CD4-positive, alpha-beta T cell (primary cell): ENCODE measurements at places on chromosomes 16 and 17. TPM values are rescaled to one million over a fixed set of nuclear protein-coding genes. Genes with fewer than 3 reads are reported as not detected.

- no peak for DNase-seq
Observed at GRCh38 chr17:78655251-78655940, 78.2 kb upstream of the DNAH17 start.

- no peak for DNase-seq
Observed at GRCh38 chr17:21199856-21200255, 14.1 kb downstream of the TMEM11 start.

DNA sequence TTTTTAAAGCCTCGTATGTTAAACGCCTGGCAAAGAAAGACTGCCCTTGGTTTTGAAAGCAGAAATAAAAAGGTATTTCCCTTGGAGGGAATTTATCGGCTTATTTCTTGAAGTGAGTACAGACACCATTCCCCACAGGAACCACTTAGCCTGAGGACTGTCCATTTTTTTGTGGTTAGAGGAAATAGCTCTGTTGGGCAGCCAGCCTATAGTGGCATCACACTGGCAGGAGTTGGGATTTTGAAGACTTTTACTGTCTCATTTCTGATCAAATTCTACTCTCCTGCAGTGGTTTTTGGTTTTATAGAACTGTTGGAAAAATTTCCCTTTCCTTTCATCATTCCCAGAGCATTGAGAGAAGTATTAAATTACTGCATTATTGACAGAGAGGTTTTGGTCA is 34.1 kb upstream of the CDC6 start:
- no peak for DNase-seq

DNA sequence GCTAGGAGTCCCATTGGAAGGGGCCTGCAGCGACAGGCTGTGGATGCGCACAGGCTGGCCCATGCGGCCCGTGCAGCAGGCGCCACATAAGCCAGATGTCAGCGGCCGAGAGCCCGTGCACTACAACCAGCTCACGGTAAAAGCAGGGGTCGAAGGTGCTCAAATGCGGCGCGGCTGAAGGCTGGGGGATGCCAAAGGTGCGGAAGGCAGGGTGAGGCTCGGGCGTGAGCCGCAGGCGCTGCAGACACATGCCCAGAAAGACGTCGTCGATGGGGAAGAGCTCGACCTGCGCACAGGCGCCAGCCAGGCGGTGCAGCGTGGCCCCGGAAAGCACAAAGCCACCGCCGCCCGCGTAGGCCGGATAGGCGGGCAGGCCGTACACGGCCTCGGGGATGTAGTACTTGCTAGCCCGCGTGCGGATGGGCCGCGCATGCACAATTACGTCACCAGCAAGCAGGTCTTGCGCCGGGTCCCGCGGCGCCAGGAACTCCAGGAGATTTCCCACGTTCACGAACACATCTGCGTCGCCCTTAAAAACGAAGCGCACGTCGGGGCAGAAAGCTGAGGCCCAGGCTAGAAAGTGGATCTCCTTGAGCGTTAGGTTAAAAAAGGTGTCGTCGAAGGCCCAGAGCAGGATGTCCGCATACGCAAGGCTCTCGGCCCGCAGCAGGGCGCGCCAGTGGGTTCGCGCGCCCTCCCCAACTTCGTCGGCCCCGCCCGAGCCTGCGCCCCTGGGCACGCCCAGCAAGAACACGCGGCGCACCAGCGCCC is 1.3 kb downstream of the B3GNT9 start:
- no peak for DNase-seq

- peak; percentile 60 for DNase-seq
Observed at GRCh38 chr17:16521070-16521727, 29.2 kb upstream of the LRRC75A start.

- no peak for DNase-seq
Observed at GRCh38 chr17:45970659-45971058, 28.4 kb upstream of the STH start.

GRCh38 chr17:15238676-15239422 is 26.3 kb downstream of the PMP22 start:
- DNase-seq, result no peak

DNA sequence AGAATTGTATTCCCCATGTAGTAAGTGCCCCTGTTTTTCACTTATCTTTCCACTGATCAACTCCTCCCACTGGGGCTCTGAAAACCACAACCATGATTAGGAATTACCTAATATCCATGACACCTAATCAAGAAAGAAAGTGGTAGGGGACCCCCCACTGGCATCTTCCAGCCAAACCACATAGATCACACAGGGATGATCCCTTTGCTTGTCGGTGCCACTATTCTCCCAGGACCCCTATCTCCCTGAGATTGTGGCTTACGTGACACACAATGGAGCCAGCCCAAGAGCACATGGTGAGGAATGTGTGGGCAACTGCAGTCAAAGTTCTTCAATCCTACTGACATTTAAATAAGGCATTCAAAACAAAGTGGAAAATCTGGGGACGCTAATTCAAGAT is 17.6 kb upstream of the DNAH9 start:
- DNase-seq, result no peak

DNA sequence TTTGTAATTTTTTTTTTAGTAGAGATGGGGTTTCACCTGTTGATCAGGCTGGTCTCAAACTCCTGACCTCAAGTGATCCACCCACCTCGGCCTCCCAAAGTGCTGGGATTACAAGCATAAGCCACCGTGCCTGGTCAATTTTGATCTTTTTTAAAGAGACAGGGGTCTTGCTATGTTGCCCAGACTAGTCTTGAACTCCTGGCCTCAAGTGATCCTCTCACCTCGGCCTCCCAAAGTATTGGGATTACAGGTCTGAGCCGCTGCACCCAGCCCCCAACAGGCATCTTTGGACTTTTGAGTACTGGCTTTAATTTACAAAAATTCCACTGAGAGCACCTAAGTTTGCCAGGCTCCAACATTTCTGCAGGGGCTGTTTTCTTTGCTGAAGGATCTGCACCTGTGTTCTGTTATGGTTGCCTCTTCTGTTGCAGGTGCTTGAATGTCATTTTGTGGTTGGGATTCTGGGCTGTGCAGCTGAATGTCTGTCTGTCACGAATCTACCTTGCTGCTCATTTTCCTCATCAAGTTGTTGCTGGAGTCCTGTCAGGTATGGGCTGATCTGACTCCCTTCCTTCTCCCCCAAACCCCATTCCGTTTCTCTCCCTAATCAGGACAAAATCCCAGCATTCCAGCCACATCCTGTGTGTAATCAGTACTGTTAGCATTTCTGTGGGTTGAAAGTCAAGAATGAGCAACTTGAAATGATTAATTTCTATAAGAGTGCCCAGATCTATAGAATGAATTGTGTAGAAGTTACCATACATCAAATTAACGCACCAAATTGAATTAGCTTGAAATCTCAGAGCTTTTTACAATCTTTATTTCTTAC is 8.5 kb downstream of the G6PC1 start:
- no peak for DNase-seq

GRCh38 chr16:66651965-66652364 is 44.6 kb downstream of the CMTM4 start:
- no peak for DNase-seq

GRCh38 chr17:1908699-1909309 is 79.0 kb downstream of the RPA1 start:
- no peak for DNase-seq

DNA sequence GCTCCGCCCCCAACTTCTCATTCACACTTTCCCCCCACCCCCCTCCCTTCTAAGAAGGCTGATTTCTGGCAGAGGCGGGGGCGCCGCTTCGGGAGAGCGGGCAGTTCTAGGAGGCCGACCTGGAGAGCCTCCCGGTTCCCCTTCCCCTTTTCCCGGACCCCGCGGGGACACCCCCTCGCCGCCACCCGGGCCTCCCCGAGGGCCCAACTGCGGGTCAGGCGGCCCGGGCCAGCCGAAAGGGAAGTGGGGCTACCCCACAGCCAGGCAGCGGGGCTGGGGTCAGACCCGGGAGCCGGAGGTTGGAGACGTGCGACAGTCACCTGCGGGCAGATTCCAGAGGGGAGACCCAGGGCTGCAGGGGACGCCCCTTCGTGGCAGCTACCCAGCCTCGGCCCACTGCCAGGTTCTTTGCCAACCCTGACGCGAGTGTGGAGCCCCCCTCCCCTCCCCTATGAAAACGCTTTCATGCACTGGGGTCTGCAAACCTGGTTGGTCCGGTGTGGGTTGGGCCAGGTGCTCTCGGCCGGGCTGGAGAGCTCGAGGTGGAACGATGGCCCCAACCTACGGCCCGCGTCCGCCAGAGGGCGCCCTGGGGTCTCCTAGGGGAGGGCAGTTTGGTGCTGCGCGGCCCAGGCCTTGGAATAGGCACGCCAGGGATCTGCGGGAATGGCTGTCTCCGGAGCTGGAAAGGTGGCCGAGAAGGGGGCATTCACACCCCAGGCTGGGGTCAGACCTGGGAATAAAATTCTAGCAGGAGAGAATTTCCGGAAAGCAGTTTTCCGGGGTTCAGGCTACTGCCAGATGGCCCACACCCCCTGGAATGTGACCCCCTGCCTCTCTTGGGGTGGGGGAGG is 721 bp upstream of the SOCS3 start:
- peak; percentile 78 for DNase-seq

- DNase-seq, result no peak
Observed at GRCh38 chr17:2421315-2422147, 20.7 kb upstream of the MNT start.

DNA sequence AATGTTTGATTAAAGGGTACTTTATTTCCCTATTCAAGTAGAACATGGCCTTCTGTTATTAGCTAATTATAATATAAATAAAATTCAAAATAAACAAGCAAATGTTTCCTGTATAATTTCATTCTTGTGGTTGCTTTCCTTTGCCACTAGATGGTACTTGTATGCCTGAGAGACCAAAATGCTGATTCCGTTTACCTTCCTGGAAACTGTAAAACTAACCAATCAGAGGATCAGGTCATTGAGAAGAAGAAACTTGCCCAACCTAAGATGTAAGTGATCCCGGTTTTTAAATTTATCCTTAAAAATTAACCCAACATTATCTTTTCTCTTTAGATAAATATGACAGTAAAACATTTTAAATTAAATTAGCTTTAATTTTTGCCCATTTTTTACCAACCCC is 8.1 kb upstream of the ABCA5 start:
- DNase-seq, result no peak

- no peak for DNase-seq
Observed at GRCh38 chr16:71698491-71698890, 26.0 kb downstream of the PHLPP2 start.

DNA sequence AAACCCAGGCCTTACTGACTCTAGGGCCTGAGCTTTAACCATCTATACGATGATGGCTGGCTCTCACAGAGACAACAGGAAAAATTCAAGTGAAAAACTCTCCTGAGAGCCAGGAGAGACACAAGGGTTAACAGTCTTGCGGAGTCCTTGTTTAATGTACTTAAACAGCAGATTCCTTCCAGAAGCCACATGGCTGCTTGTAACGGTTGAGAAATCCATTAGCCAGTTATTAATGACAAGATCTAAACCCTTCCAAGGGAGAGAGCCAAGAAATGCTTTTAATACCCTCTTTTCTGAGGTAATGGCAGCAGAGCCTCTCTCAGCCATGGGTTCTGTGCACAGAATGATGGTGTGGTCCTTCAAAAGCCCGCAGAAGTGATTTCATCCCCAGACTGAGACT is 5.2 kb upstream of the ALDOA start:
- no peak for DNase-seq

GRCh38 chr16:1700246-1700645 is 5.7 kb upstream of the MAPK8IP3 start:
- DNase-seq, result no peak

- no peak for DNase-seq
Observed at GRCh38 chr17:37859451-37859850, 64.8 kb upstream of the TBC1D3K start.

- no peak for DNase-seq
Observed at GRCh38 chr17:35918665-35919064, 11.9 kb downstream of the RDM1 start.

DNA sequence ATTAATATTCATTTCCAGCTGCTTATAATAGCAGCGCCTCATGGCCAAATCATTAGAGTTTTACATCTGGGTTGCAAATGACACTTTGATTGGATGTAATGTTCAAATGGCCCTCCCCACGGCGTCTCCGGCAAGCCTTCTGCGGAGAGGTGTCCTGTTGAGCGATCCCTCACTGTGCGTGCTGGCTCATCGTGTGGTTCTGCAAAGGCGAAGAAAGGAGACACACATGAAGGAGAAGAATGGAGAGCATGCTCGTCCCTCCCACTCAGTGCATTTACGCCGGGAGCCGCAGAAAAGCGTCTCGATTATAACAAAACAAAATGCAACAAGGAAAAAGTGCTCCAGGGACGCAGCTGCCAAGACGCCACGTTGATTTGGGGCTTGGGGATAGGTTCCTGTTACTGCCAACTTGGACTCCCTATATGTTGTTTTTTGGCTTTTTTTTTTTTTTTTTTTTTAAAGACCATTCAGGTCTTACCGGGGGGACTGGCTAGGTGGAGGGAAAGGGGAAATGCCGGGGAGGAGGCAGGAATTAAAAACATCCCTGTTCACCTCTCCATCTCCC is 117.6 kb downstream of the C16orf78 start:
- no peak for DNase-seq

GRCh38 chr17:59149841-59150511 is 5.0 kb downstream of the SKA2 start:
- peak; percentile 23 for DNase-seq

GRCh38 chr16:61968242-61969076 is 67.8 kb downstream of the CDH8 start:
- DNase-seq, result no peak

DNA sequence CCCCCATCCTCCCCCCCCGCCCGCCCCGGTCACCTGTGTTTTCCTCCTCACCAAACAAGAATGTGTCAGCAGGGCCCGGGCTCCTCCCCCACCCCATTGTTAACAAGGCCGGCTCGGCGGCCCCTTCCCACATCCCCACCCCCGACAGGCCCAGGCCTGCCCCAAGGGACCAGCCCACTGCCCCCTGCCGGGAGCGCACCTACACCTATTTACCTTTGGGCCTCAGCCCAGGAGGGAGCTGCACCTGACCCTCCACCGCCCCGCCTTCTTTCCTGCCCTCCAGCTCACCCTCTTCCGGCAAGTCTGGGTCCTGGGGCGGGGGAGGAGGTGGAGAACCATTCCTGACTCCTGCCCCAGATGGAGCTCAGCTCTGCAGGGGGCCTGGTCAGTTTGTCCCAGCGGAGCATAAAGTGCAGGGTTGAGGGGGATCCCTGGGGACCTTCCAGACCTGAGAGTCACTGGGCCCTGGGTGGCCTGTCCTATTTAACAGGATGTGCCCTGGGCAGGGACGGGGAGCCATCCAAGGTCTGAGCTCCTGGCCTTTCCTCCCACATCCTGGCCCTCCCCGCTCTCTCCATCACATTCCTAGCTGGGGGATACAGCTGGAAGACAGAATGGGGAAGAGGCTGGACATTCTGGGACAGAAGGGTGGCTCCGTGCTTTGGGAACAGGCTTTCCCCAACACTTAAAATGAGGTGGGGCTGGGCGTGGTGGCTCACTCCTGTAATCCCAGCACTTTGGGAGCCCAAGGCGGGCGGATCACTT is 8.3 kb downstream of the FOXJ1 start:
- DNase-seq, result no peak

The ASGR1 gene
- total RNA-seq, result 0.85 TPM

The BLMH gene
- 36.5 TPM for total RNA-seq

The CFAP97D1 gene
- not detected for total RNA-seq

The TAT gene
- not detected for total RNA-seq

The NME3 gene
- total RNA-seq, result 46.2 TPM

The MYH8 gene
- total RNA-seq, result not detected

The IGFALS gene
- total RNA-seq, result 0.67 TPM

The DHRS7C gene
- total RNA-seq, result not detected

The ABAT gene
- 4.1 TPM for total RNA-seq

The ZNF205 gene
- total RNA-seq, result not detected

The TPSG1 gene
- total RNA-seq, result not detected

The UTS2R gene
- not detected for total RNA-seq

The NDRG4 gene
- 3.2 TPM for total RNA-seq

The CD300LB gene
- total RNA-seq, result 0.56 TPM
